ENCODE measurements at places on chromosomes 3 and 15.

GRCh38 chr3:15223685-15224572 lies 17.9 kb downstream of the CAPN7 start:
- no peak for DNase-seq

- peak; percentile 32 for DNase-seq
Observed at GRCh38 chr3:2921903-2922302, 188.3 kb downstream of the IL5RA start.

DNA sequence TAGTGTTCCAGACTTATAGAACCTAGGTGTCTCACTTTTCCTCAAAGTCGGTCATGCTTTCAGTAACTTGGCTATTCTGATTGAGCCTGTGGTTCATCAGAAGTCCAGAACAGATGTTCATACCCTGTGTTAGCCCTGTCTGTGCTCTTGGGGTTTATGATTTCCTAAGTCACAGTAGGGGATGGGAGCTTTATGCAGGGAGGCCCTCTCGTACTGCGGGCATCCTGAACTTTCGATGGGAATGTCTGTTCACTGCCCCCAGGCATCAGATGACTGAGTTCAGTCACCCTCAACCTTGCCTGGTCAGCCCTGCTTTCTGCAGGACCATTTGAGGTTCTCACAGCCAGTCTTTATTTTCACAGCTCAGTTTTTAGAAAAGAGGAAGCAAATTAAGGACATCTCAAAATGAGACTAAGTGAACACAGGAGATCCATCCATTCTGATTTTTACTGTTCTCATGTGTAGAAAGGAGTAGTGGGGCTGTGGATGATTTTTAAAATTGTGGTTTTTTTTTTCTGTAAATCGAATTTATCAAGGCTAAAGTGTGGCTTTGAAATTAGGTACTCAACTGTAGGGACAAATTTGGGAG lies 71.3 kb downstream of the CMTM8 start:
- no peak for DNase-seq

GRCh38 chr3:126338790-126339288 lies 18.4 kb downstream of the KLF15 start:
- DNase-seq: no peak

GRCh38 chr3:16216373-16216935 lies 42.0 kb downstream of the GALNT15 start:
- DNase-seq: no peak

- no peak for DNase-seq
Observed at GRCh38 chr15:91345736-91346135, 245.7 kb downstream of the SV2B start.

DNA sequence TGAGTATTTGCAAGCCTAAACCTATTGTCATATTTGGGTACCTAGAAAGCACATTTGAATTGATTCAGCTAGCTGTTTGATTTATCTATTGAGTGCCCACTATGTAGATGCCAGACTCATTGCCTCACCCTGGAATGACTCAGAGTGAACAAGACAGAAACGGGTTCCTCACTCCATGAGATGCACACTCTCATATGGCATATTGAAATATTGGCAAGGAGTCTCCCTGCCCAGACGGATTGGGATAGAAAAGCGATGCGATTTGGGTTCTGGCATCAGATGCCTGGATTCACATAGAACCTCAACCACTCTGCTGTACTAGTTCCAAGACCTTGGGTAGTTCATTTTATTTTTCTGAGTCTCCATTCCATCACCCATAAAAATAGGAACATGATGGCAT lies 22.5 kb downstream of the LRRN1 start:
- no peak for DNase-seq

DNA sequence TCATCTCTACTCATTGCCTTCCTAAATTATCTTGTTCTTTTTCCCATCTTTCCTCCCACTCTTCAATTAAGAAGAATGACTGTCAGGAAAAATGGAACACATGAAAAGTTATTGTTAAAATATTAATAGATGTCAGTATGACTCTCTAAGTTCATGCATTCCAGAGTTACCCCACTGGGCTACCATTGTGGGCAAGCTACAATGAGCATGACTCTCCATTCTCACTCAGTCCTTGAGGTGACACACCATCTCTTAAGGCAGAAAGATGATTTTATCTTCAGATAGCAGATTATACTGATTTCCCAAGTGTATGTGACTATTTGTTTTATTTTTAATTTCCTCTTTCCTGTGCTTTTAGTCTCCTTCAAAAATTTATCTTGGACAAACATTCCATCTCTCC lies 144.3 kb downstream of the ALCAM start:
- no peak for DNase-seq

All from NCI-H1092 treated with DMSO at 0.1 percent for 48 hours (cell line).